ENCODE measurements at places on chromosomes 12 and 14.

DNA sequence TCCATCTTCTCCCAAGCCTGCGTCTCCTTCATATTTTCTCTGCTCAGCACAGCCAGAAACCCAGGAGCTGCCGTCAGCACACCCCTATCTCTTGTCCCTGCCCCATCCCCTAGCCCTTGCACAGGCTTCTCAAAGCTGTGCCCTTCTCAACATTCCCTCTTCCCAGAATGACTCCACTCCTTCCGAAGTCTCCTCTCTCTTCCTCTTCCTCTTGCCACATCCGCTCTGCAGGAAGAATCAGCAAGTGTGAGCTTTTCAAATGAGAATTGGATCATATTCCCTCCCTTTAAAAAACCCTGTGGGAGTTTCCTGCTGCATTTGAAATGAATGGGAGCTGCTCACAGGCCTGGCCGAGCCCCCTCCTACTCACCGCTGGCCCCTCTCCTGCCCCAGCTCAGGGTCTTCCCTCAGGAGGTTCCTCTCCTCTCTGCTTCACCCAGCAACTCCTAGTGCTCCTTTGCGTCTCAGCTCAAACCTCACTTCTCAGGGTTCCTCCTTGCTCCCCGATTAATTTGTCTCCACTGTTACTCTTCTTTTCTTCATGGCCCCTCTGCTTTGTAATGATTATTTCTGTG, 528.5 kb upstream of the CCDC196 start:
- no peak for DNase-seq

- DNase-seq = no peak
Measured at GRCh38 chr12:46965880-46966279, 113.5 kb upstream of the PCED1B start.

- DNase-seq = no peak
Measured at GRCh38 chr14:93301821-93302447, 30.9 kb downstream of the BTBD7 start.

DNA sequence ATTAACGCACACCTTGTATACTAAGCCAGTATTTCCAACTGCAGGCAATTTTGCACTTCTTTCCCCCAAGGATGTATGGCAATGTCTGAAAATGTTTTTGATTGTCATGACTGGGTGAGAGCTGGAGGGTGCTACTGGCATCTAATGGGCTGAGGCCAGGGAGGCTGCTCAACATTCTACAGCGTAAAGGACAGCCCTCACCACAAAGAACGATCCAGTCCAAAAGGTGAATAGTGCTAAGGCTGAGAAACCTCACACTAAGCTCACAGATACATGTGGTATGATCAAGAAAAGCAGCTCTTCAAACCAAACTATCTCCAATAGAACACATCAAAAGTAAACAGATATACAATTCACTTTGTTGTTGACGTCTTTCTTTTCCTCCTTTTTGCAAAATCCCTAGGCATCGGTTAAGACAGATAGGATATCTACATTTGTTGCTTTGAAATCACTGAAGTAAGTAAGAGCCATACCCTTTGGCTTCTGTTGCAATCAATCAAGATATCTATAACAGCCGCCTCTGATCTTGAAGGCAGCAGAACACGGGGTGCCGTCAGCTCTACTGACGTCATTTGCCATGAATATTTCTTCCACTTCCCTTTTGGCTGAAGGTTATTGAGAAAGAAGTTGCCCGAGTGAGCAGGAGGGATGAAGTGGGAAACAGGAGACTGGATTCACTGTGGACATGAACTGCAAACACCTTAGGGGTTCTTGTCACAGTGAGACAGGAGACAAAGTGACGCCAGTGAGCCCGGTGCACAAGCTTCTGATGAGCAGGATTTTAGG, 218.3 kb downstream of the FOXN3 start:
- DNase-seq = no peak

DNA sequence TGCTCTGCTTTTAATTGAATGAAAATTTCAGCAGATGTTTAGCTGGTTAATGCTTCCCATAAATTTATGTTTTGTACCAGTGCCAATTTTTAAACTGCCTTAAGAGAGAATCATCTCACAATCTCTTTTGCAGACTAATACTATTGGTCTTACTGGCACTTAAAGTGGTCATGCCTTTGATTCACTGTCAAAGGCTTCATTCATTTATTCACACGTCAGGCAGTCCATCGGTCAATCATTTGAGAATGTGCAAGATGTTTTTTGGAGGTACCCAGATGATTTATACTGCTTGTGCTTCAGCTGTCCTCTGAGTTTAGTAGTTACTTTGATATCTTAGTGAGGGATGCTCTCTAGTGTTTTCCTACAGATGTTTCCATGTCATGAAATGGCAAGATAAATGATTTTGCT, 83.4 kb downstream of the NAV3 start:
- no peak for DNase-seq
